Camera-type eye (tissue), 1 donor: ENCODE measurements at places on chromosomes 7 and 10. TPM values are rescaled to one million over a fixed set of nuclear protein-coding genes. Genes with fewer than 3 reads are reported as not detected.

The UBE2D4 gene
- 16.0 TPM for total RNA-seq

The GPER1 gene
- 4.1 TPM for total RNA-seq

The NET1 gene
- total RNA-seq: 127 TPM

The NACAD gene
- 8.9 TPM for total RNA-seq

The RBP4 gene
- 7.0 TPM for total RNA-seq

The AMPH gene
- 62.7 TPM for total RNA-seq

The SPDYE18 gene
- 2.6 TPM for total RNA-seq
